ENCODE measurements at places on chromosomes 3 and 15. TPM values are rescaled to one million over a fixed set of nuclear protein-coding genes. Genes with fewer than 3 reads are reported as not detected.

The RASL12 gene
- 1.4 TPM for total RNA-seq

The UTS2B gene
- total RNA-seq: 1.6 TPM

The P2RY13 gene
- 3.6 TPM for total RNA-seq

The AHSG gene
- 0.47 TPM for total RNA-seq

The KLHL6 gene
- 1.1 TPM for total RNA-seq

The EDC3 gene
- total RNA-seq: 12.9 TPM

The FGF7 gene
- total RNA-seq: 0.31 TPM

The SEMA7A gene
- total RNA-seq: 51.5 TPM

The MESP2 gene
- not detected for total RNA-seq

The SUSD5 gene
- 3.0 TPM for total RNA-seq

The PRC1 gene
- total RNA-seq: 15.8 TPM

The FBLN2 gene
- 9.4 TPM for total RNA-seq

The ATRIP gene
- 5.9 TPM for total RNA-seq

The ZNF620 gene
- 13.6 TPM for total RNA-seq

The IL5RA gene
- total RNA-seq: 0.78 TPM

The ARPIN gene
- total RNA-seq: 15.9 TPM

The H1-8 gene
- not detected for total RNA-seq

The CFAP92 gene
- 2.2 TPM for total RNA-seq

The CADPS gene
- 206 TPM for total RNA-seq

The P2RY14 gene
- 0.78 TPM for total RNA-seq

The PLSCR2 gene
- not detected for total RNA-seq

The DOCK3 gene
- 42.6 TPM for total RNA-seq

The KAT2B gene
- total RNA-seq: 14.2 TPM

The RARRES1 gene
- total RNA-seq: 1.4 TPM

The GOLGA8G gene
- not detected for total RNA-seq

The SERPINI2 gene
- total RNA-seq: 2.0 TPM

The NRG4 gene
- total RNA-seq: not detected

The GOLGA6L4 gene
- total RNA-seq: 3.4 TPM

The BNC1 gene
- 0.16 TPM for total RNA-seq

The RPP25 gene
- total RNA-seq: 6.4 TPM

The TPRG1 gene
- total RNA-seq: 0.94 TPM

The MBNL1 gene
- total RNA-seq: 68.5 TPM

The ALDH1A2 gene
- total RNA-seq: 6.1 TPM

The SAMD7 gene
- not detected for total RNA-seq

The AGTR1 gene
- 2.0 TPM for total RNA-seq

The CRYGS gene
- 1.6 TPM for total RNA-seq

The DAPK2 gene
- 5.0 TPM for total RNA-seq

The SH2D7 gene
- not detected for total RNA-seq

The GOLGA6B gene
- not detected for total RNA-seq

The PPP1R14D gene
- not detected for total RNA-seq

The GOLGA6A gene
- total RNA-seq: not detected

The SLC22A13 gene
- 0.94 TPM for total RNA-seq

The FILIP1L gene
- 1.2 TPM for total RNA-seq

The CAMK2N2 gene
- 3.4 TPM for total RNA-seq

The HTD2 gene
- total RNA-seq: 12.3 TPM

The RHCG gene
- 2.7 TPM for total RNA-seq

The GRAMD1C gene
- total RNA-seq: 5.0 TPM

The INSYN1 gene
- total RNA-seq: 30.1 TPM

All from occipital lobe (tissue), 3 donors.